ENCODE measurements at places on chromosomes 5 and 9.
A peak's percentile ranks its signal among the peaks of the same experiment; 100 is the strongest.

GRCh38 chr9:38619556-38620447 is 594 bp downstream of the ANKRD18A start:
- no peak for DNase-seq

DNA sequence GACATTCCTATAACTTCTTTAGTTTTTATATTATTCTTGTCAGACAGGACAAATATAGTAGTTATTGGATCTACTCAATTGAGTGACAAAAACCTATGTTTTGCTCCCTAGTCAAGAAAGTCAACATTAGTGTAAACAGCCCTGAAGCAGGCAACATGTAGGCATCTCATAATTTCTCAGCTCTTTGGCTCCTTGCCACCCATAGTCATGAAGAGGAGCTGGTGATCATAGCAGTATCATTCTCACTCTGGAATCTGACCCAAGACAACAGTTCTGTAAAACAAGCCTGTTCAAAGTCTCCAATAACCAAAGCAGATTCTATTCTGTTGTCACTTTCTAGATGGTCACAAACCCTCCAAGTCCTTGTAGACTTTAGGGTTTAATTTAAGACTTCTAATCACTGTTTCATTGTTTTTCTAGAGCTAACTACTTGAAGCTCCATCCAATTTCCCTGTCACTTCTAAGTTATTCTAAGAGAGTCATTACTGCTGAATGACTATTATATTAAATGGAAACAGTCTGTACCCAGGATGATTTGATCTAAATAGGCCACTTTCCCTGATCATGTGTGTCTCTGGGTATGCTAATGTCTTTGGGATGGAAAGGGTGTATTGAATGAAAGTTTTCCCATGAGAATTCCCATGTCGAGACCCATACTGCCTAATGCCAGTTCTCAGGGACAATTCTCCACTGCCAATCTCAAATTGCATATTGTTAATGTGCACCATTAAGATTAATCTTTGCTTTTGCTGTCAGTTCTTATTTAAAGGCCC is 533.3 kb downstream of the ACTL7B start:
- DNase-seq, result no peak

- DNase-seq, result peak; percentile 17
Measured at GRCh38 chr9:136052991-136053756, 41.9 kb downstream of the NACC2 start.

DNA sequence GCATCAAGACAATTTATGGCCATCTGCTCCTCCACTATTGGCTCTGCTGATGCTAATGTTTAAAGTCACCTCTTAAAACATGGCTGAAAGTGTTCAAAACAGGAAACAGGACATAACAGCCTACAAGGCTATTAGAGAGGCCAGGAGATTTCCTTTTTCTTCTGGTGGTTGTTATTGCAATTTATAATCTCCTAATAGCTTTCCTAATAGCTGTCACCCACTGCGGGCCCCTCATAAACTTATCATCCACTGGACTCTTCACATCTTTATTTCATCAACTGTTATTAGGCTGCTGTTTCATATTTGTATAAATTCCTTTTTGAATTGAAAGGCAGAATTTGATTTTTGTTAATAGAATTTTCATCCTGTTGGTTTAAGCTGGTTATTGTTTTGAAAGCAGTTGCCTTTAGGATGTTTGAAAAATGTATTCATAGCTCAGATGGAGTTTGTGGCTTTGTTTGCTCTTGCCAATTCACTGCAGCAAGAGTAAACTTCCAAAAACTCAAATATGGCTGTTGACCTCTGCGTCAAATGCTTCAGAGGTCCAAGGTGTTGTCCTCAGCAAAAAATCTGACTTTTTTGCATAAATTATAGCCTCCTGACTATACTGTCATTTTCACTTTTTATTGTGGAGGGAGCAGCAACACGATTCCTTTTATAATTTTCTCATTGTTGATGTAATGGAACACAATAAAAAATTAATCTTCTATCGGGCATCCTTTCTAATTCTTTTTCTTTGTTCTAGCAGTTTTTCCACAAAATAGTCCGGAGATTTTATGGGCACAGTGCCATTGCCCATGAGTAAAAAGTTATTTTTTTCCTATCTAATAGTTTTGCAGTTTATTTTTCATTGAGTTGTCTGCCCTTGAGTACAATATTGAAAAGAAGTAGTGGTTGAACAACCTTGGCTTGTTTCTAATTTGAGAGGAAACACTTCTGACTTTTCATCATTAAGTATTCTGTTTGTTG is 69.3 kb downstream of the MAT2B start:
- DNase-seq, result no peak

GRCh38 chr9:69295872-69296552 is 29.0 kb upstream of the ENTREP1 start:
- no peak for DNase-seq

- no peak for DNase-seq
Measured at GRCh38 chr5:130213607-130214006, 309.3 kb downstream of the CHSY3 start.

GRCh38 chr5:39640552-39640951 is 215.8 kb upstream of the DAB2 start:
- no peak for DNase-seq

- no peak for DNase-seq
Measured at GRCh38 chr9:110844121-110844520, 175.5 kb downstream of the MUSK start.

DNA sequence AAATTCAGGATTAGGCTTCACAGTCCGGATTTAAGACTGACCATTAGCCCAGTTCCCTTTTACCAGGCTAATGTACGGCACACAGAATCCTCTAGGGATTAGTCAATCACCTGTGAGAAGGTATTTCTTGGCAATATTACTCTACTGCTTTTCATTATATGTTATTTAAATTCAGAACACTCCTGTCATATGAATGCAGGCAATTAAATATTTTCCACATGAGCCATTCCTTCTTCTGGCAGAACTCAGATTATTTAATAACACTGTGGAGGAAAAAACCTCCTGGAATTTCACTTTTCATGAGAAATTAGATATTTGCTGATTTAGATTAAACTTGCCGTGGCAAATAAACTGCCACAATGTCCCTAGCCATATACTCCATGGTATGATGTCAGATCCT is 1357.5 kb upstream of the C9orf72 start:
- no peak for DNase-seq

GRCh38 chr9:22342491-22343217 is 104.0 kb upstream of the DMRTA1 start:
- DNase-seq, result no peak

- DNase-seq, result no peak
Measured at GRCh38 chr9:15635752-15636151, 82.9 kb downstream of the CCDC171 start.

- no peak for DNase-seq
Measured at GRCh38 chr5:74626386-74627222, 13.9 kb downstream of the ENC1 start.

DNA sequence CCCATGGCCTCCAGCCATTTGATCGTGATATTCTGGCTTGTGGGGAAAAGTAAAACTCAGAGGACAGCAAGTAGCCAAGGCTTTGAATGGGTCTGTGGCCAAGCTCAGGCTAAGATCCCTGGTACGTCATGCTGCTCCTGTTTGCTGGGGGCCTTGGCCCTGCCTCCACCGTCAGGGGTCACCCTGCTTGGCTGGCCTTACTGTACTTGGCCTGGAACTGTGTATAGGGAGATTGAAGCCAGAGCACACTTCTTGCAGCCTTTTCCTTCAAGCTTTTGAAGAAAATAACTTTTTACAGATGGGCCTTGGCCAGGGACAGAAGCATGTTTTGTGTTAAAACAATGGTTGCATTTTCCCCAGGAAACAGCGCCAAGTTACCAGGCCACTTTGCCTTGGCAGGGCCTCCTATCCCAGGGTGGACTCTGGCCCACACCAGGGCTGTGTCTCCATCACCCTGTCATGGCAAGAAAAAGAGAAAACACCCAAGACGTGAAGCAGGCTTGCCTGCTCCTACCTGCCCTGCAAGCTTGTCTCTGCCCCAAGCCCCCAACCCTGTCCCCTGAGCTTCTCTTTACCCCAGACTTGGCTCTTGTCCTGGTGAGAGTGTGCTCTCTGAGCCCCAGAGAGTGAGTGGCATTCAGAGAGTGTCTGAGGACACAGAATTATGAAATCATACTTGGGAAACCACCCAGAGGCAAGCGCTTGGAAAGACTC is 286.9 kb downstream of the GADD45G start:
- no peak for DNase-seq

GRCh38 chr5:81420039-81420667 is 26.2 kb upstream of the ACOT12 start:
- no peak for DNase-seq

DNA sequence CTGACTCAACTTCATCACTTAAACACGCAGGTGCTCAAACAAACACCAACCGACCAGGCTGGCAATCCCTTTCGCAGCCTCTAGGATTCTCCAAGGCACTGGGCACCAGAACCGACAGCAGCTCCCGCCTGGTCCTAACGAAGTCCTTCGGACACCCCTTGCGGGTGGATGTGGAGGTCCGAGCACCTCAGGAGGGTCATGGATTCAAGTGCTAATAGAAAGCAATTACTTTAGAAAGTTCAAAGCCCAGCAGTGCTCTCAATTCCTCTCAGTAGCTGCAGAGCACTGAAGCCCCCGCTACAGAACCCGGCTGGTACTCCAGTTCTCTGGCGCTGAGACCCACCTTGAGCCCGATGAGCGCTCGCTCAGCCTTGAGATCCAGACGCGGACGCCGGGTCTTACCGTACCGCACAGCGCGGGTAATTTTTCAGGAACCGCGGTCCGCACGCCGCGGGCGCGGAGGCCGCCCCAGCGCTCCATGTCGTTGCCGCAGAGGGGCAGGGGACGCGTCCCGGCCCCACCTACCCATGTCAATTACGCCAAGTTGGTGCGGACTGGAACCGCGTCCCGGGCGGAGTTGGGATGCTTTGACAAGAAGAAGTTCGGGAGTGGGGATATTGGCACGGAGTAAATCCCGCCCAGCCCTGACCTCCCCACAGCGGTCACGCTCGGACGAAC is 638 bp downstream of the MARCHF3 start:
- peak; percentile 22 for DNase-seq

GRCh38 chr5:67770431-67771025 is 445.0 kb upstream of the PIK3R1 start:
- DNase-seq, result no peak

GRCh38 chr9:114271556-114272510 is 51.1 kb upstream of the ORM1 start:
- no peak for DNase-seq

- peak; percentile 65 for DNase-seq
Measured at GRCh38 chr9:134205672-134206310, 41.4 kb upstream of the RNU6ATAC start.

DNA sequence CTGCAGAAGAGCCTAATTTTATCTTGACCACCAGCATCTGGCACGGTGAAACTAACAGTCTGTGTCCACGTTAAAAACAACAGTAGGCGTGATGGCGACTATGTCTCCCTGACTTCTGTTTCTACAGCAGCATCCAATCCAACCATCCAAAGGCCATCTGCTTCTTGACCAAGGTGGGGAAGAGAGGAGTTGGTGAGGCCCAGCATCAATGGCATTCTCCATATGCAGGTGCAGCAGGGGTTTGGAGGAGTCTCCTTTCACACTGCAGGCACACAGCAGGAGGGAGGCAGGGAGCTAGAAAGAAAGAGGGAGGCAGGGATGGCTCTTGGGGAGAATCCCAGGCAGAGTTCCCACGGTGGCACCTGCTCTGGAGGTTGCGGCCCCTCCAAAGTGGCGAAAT is 27.0 kb downstream of the MGAT1 start:
- no peak for DNase-seq

- no peak for DNase-seq
Measured at GRCh38 chr5:114223866-114224265, 138.0 kb upstream of the KCNN2 start.

GRCh38 chr5:72599519-72600370 is 92.5 kb upstream of the ZNF366 start:
- DNase-seq, result no peak

DNA sequence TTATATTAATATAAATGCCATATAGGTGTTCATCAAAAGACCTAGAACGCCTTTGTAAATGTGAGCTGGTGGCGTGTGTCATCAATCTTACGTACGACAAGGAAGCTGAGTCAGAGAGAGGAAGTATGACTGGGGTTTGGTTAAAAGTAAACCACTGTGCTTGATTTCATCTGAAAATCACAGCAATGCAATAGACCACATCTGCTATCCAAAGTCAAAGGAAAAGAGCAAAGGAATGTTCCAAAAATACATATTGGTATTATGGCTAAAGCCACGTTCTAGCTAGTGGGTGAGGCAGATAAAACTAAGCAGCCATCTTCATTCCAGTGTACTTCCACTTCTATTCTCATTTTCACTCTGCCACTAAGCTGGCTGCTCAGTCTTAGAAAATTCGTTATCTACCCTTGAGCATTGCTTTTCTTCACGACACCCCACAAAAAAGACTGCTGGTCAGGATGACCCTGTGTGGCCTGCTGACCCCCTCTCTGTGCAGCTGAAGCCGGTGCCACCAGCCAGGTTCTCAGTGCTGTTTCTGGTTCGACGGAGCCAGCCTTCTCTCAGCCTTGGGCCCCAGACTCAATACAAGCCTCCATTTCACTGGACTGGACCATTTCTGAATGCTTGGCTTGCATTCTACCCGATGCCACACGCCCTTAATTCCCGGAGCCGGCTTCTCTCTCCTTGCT is 23.8 kb downstream of the SHC3 start:
- DNase-seq, result no peak

DNA sequence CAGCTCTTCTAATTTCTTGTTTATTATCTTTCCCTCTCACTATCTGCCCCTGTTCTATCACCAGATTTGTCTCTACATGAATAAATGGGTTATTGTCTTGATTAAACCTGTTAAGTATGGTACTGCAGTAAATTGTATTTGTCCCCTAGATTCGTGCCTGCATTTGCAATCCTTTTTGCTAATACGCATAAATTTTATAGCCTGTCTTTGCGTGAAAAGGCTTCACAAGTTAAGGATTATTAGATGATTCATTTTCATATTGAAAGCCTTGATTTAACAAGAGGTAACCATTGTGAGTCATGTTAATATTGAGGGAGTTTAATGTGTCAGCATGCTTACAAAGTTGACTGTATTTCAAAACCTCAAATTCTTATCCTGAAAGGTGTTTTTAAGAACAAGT is 204.6 kb downstream of the PCSK1 start:
- DNase-seq, result no peak

All from NCI-H2171 (cell line).